ENCODE measurements at places on chromosomes 5 and 9.

- DNase-seq, result no peak
Measured at GRCh38 chr9:81028504-81028903, 660.8 kb downstream of the TLE1 start.

GRCh38 chr9:106420511-106420944, 442.4 kb upstream of the ZNF462 start:
- no peak for DNase-seq

DNA sequence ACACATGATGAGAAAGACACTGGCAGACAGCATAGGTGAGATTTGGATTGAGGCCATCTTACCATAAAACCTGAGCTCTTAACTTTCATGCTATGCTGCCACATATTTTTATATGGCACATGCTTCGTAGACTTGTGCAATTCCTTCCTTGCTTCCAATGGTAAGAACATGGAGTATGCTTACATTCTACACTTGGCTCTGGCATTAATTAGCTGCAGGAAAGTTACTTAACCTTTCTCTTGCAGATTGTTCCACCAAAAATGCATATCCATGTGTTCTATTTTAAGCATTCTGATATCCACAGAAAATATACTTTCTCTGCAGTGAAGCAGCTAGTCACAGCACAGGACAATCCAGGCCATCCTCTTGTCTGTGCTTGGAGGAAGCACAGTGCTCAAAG, 119.4 kb downstream of the MPDZ start:
- no peak for DNase-seq

- DNase-seq, result no peak
Measured at GRCh38 chr9:108784998-108785397, 70.8 kb downstream of the ACTL7B start.

DNA sequence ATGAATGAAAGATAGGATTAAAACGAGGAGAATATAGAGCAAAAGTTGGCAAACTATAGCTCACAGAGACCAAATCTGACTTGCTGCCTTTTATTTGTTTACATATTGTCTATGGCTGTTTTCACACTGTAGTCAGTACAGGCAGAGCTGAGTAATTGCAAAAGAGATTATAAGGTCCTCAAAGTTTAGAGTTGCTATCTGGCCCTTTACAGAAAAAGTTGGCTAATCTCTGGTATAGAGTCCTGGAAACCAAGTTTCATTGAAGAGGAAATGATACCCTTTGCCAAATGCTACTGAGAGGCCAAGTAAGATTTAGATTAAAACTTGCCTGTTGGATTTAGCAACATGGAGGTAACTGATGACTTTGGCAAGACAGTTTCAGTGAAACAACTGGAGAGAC, 36.0 kb downstream of the LYRM7 start:
- no peak for DNase-seq
